Peyer's patch (tissue), 4 donors: ENCODE measurements at places on chromosomes 2 and 18.
A peak's percentile ranks its signal among the peaks of the same experiment; 100 is the strongest.

DNA sequence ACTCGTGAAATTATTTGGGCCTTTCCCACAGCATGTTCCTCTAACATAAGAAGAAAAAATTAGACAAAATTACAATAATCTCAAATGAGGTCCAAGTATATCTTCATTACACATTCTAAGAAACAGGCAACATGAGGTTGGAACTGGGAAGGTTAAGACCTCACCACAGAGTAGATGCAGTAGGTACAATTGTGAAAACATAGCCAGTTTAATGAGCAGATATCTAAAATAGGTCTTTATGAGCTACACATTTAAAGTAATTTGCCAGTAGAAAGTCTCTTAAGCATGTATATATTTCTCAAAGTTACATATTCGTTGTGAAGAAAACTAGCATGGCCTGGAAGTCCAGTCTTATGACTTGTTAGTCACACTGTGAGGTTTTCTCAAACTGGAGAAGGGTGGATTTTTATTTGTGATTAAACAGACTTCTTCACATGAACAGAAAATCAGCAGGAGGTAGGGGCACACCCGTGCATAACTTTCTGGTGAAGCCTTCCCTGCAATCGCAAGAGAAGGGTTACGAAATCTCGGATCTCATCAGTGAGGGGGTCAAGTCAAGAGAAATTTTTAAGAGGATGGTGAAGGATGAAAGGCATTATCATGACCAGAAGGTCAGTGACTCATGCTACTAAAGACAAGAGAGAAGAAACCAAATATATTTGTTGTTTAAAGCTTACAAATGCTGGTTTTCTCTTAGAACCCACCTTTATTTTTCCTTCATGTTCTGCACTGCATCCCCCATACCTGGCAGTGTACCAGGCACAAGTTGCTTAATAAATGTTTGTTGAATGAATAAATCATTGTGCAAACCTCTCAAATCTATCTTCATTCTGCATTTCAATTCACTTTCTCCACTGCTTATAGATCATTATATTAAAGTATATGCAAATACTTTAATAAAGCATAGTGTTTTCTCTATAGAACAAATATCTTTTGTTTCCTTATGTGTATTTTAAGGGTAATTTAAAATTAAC lies 5.1 kb upstream of the RAB27B start:
- no peaks in the 10 kb centered on the region for H3K4me1 ChIP-seq
- H3K36me3 ChIP-seq = no peaks in the 10 kb centered on the region
- DNase-seq = no peak
- H3K4me3 ChIP-seq = no peak overlapping the region

- H3K27ac ChIP-seq = no peak overlapping the region
- H3K36me3 ChIP-seq = no peaks in the 10 kb centered on the region
- H3K27me3 ChIP-seq = peaks cover 3% of the 10 kb centered on the region
- no peak overlapping the region for H3K4me3 ChIP-seq
- H3K4me1 ChIP-seq = no peaks in the 10 kb centered on the region
Measured at GRCh38 chr2:66587216-66587615, 152.3 kb downstream of the MEIS1 start.

- DNase-seq = no peak
- no peaks in the 10 kb centered on the region for H3K27me3 ChIP-seq
- no peak overlapping the region for H3K4me3 ChIP-seq
- no peaks in the 10 kb centered on the region for H3K36me3 ChIP-seq
- H3K27ac ChIP-seq = no peak overlapping the region
- no peaks in the 10 kb centered on the region for H3K4me1 ChIP-seq
Measured at GRCh38 chr2:40367032-40367431, 84.9 kb downstream of the SLC8A1 start.

- no peaks in the 10 kb centered on the region for H3K4me1 ChIP-seq
- H3K36me3 ChIP-seq = peaks cover 27% of the 10 kb centered on the region
- DNase-seq = no peak
Measured at GRCh38 chr18:35680139-35680551, 98.6 kb downstream of the GALNT1 start.

GRCh38 chr2:48954935-48955334 lies 199.4 kb downstream of the FSHR start:
- no peaks in the 10 kb centered on the region for H3K36me3 ChIP-seq
- H3K27me3 ChIP-seq = no peaks in the 10 kb centered on the region
- H3K4me3 ChIP-seq = no peak overlapping the region

DNA sequence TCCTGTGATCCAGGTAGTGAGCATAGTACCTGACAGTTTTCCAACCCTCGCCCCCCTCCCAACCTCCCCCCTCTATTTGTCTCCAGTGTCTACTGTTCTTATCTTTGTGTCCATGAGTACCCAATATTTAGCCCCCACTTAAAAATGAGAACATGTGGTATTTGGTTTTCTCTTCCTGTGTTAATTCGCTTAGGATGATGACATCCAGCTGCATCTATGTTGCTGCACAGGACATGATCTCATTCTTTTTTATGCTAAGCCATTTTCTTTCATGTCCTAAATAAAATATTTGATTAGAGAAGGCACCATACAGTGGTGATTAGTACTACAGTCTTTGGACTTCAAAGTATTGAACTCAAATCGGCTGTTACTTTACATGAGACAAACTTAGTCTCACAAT lies 1087.9 kb downstream of the CBLN2 start:
- H3K27me3 ChIP-seq = no peaks in the 10 kb centered on the region
- H3K36me3 ChIP-seq = no peaks in the 10 kb centered on the region
- no peak overlapping the region for H3K4me3 ChIP-seq
- no peaks in the 10 kb centered on the region for H3K4me1 ChIP-seq
- H3K27ac ChIP-seq = no peak overlapping the region

- H3K36me3 ChIP-seq = no peaks in the 10 kb centered on the region
- H3K4me3 ChIP-seq = no peak overlapping the region
- no peaks in the 10 kb centered on the region for H3K27me3 ChIP-seq
- no peak overlapping the region for H3K27ac ChIP-seq
Measured at GRCh38 chr2:19775838-19776237, 125.9 kb downstream of the TTC32 start.

GRCh38 chr2:8303322-8303832 lies 378.5 kb upstream of the ID2 start:
- no peak for DNase-seq
- peak overlapping the region; percentile 20 for H3K27ac ChIP-seq
- no peak overlapping the region for H3K4me3 ChIP-seq
- H3K36me3 ChIP-seq = no peaks in the 10 kb centered on the region

GRCh38 chr2:56260415-56260814 lies 76.6 kb downstream of the CCDC85A start:
- no peaks in the 10 kb centered on the region for H3K4me1 ChIP-seq
- H3K27ac ChIP-seq = no peak overlapping the region
- H3K36me3 ChIP-seq = no peaks in the 10 kb centered on the region
- no peak overlapping the region for H3K4me3 ChIP-seq

DNA sequence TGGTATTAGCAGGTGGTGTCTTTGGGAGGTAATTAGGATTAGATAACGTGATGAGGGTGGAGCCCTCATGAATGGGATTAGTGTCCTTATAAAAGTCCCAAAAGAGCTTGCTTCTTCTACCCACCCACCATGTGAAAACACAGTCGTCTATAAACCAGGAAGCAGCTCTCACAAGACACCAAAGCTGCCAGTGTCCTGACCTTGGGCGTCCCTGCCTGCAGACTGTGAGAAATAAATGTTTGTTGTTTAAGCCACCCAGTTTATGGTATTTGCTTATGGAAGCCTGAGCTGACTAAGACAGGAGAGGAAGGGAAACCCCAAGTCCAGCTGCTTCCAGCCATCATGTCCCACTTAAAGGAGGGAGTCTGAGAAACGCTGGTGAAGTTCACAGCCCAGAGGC lies 13.6 kb downstream of the ADI1 start:
- H3K4me1 ChIP-seq = no peaks in the 10 kb centered on the region
- no peak for DNase-seq

GRCh38 chr18:31079973-31080372 lies 22.2 kb downstream of the DSC2 start:
- H3K4me1 ChIP-seq = no peaks in the 10 kb centered on the region
- H3K27me3 ChIP-seq = no peaks in the 10 kb centered on the region
- no peak overlapping the region for H3K27ac ChIP-seq
- no peaks in the 10 kb centered on the region for H3K36me3 ChIP-seq
- H3K4me3 ChIP-seq = no peak overlapping the region
- no peak for DNase-seq

DNA sequence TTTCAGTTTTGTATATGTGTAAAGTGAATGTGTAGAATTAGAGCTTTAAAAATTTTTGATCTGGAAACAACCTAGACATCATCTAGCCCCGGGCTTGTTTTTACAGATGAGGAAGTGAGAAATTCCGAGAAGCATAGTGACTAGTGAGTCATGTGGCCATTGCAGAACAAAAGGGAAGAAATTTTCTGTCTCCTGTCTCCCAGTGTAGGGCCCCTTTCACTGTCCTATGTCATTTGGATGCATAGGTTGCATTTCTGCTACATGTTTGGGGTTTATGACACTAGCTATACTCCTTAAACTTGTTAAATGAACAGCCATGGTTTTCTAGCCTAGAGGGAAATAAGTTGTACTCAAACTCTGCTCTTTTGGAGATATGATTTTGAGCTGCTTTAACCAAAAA lies 84.6 kb downstream of the PLCL1 start:
- H3K36me3 ChIP-seq = no peaks in the 10 kb centered on the region
- H3K4me1 ChIP-seq = no peaks in the 10 kb centered on the region
- no peak overlapping the region for H3K4me3 ChIP-seq
- no peak for DNase-seq
- no peaks in the 10 kb centered on the region for H3K27me3 ChIP-seq

- no peaks in the 10 kb centered on the region for H3K4me1 ChIP-seq
- no peak overlapping the region for H3K4me3 ChIP-seq
- H3K36me3 ChIP-seq = no peaks in the 10 kb centered on the region
Measured at GRCh38 chr2:119691651-119692245, 12.7 kb downstream of the TMEM177 start.

GRCh38 chr2:174704642-174705041 lies 59.6 kb downstream of the CHRNA1 start:
- no peak overlapping the region for H3K27ac ChIP-seq
- no peaks in the 10 kb centered on the region for H3K4me1 ChIP-seq
- no peaks in the 10 kb centered on the region for H3K36me3 ChIP-seq
- no peak for DNase-seq

GRCh38 chr2:12897181-12897580 lies 180.4 kb downstream of the TRIB2 start:
- no peaks in the 10 kb centered on the region for H3K36me3 ChIP-seq
- H3K4me1 ChIP-seq = peaks cover 6% of the 10 kb centered on the region

DNA sequence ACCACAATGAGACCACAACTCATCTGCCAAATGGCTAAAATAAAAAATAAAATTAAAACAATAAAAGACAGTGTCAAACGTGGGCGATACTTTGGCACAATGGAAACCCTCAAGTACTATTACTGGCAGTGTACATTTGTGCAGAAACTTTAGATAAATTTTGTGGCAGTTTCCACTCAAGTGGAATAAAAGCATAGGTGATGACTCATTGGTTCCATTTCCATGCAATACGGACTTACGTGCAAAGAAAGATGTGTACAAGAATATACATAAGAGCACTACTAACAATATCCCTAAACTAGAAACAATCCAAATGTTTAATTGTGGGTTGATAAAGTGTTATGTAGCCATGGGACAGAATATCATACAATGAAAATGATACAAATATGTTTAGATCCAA lies 259.0 kb upstream of the HNMT start:
- H3K36me3 ChIP-seq = no peaks in the 10 kb centered on the region
- no peak overlapping the region for H3K27ac ChIP-seq
- no peak overlapping the region for H3K4me3 ChIP-seq
- no peaks in the 10 kb centered on the region for H3K27me3 ChIP-seq
- no peak for DNase-seq

DNA sequence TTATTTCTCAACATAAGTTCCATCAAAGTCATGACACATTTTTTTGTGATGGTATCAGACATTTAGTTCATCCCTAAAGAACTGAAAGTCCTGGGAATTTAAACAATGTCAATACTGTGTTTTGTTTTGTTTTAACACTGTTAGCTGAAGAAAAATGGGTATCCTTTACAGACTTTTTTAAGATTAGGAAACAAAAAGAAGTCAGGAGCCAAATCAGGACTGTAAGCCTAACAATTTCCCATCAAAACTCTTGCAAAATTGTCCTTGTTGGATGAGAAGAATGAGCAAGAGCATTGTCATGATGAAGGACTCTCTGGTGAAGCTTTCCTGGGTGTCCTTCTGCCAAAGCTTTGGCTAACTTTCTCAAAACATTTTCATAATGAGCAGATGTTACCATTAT lies 69.4 kb downstream of the SRD5A2 start:
- DNase-seq = no peak
- H3K4me3 ChIP-seq = no peak overlapping the region
- H3K27ac ChIP-seq = no peak overlapping the region
- H3K27me3 ChIP-seq = no peaks in the 10 kb centered on the region
- no peaks in the 10 kb centered on the region for H3K36me3 ChIP-seq

DNA sequence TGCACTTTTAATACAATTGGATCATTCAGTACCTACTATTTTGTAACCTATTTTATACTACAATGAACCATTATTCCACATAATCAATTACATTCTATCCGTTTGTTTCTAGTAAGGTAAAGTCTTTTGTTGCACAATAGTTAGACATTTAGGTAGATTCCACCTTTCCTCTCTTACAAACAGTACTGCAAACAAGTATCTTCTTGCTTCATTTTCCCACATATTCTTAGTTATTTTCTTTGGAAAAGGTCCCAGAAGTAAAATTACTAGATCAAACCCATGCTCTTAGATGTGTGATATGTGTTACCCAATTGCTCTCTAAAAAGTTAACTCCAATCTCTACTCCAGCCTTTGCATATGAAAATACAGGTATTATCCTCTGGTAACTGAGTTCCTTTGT lies 49.6 kb downstream of the SPIRE1 start:
- no peaks in the 10 kb centered on the region for H3K36me3 ChIP-seq
- no peaks in the 10 kb centered on the region for H3K4me1 ChIP-seq
- H3K27me3 ChIP-seq = no peaks in the 10 kb centered on the region

- no peaks in the 10 kb centered on the region for H3K36me3 ChIP-seq
- no peaks in the 10 kb centered on the region for H3K4me1 ChIP-seq
- no peaks in the 10 kb centered on the region for H3K27me3 ChIP-seq
- DNase-seq = no peak
- H3K4me3 ChIP-seq = no peak overlapping the region
Measured at GRCh38 chr2:219261024-219261855, 7.5 kb upstream of the TUBA4A start.

DNA sequence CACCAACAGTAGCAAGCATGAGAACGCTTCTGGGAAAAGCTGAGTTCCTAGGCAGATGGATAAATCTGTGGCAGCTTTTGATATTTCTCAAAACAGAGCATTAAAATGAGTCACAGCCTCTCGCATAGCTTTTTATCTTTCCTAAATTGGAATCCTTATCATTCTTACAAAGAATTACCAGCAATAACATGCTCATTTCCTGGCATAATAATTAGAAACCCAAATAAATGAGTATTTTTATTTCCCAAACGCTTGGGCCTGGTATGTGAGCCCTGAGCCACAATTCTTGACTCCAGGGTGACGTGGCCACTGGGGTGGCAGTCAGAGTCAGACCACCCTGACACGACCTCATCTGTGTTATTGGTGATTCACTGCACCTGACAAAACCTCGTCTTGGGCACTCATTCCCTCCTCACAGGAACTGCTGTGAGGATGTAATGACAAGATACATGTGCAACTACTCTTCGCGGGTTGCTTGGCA lies 210.7 kb downstream of the ARL4C start:
- H3K4me1 ChIP-seq = peaks cover 12% of the 10 kb centered on the region
- DNase-seq = no peak
- no peaks in the 10 kb centered on the region for H3K36me3 ChIP-seq
- H3K27me3 ChIP-seq = no peaks in the 10 kb centered on the region
- H3K27ac ChIP-seq = no peak overlapping the region
- H3K4me3 ChIP-seq = no peak overlapping the region

- H3K4me1 ChIP-seq = no peaks in the 10 kb centered on the region
- no peak overlapping the region for H3K27ac ChIP-seq
- no peaks in the 10 kb centered on the region for H3K36me3 ChIP-seq
- no peak overlapping the region for H3K4me3 ChIP-seq
- no peak for DNase-seq
- no peaks in the 10 kb centered on the region for H3K27me3 ChIP-seq
Measured at GRCh38 chr18:27750923-27751322, 426.0 kb downstream of the CDH2 start.

GRCh38 chr18:37476182-37476581 lies 89.4 kb downstream of the CELF4 start:
- no peaks in the 10 kb centered on the region for H3K4me1 ChIP-seq
- no peaks in the 10 kb centered on the region for H3K27me3 ChIP-seq
- H3K36me3 ChIP-seq = no peaks in the 10 kb centered on the region
